ENCODE measurements at places on chromosomes 6 and 20.

- peak; percentile 53 for DNase-seq
These were observed 11.5 kb upstream of the DSTN start for GRCh38 chr20:17558154-17558940.

GRCh38 chr20:5195655-5196054 is 68.8 kb downstream of the CDS2 start:
- no peak for DNase-seq

DNA sequence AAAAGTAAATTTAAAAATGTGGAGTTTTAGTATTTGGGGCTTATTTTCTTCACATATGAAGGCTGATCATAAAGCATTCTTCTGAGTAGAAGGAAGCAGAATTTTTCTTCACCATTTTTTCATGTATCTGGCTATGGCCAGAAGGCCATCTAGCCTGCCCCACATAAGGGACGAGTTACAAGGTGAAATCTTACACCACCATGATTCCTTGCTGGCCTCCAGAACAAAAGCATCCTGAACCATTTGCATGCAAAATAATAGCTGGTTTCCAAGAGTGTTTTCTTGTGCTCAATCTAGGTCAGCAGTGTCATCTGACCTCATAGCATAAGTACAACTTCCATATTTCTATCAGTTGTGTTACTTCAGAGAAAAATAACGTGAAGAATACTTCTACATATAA is 93.1 kb downstream of the BMP5 start:
- no peak for DNase-seq

- DNase-seq: no peak
These were observed 89.3 kb upstream of the ZNFX1 start for GRCh38 chr20:49367113-49367512.

GRCh38 chr6:35258336-35258735 is 1.2 kb upstream of the ZNF76 start:
- DNase-seq: no peak

DNA sequence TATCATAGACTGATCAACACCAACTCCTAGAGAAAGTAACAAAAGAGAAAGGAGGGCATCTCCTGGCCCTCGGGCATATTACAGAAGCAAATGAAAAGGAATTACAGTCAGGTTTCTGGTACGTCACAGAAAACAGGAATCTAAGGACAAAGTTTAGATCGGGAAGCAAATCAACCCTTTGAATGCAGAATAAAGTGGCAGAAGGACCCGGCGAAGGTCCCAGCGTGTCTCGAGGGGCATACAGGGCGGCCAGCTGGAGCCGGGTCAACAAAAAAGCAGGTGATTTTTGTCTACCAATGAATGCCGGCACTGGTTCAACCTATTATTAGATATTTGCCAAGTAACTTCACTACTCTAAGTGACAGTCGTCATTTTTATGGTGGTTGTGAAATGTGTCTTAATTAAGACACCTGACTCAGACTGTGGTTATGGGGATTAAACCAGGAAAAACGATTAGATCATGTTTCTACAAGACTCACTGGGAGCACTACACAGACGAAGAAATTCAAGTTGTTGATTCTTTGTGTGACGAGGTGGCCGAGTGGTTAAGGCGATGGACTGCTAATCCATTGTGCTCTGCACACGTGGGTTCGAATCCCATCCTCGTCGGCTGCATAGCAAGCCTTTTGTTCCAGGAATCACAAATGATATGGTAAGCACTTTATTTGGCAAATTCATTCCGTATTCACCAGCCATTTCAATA is 12.4 kb upstream of the ZSCAN9 start:
- DNase-seq: no peak

- no peak for DNase-seq
These were observed 23.0 kb upstream of the FKBP1A start for GRCh38 chr20:1415667-1416468.

- no peak for DNase-seq
These were observed 6.4 kb downstream of the MYLK4 start for GRCh38 chr6:2744209-2744771.

All from ascending aorta (tissue), 2 donors.